ENCODE measurements at places on chromosomes 13 and 19.

GRCh38 chr13:43493496-43494000 is 293.2 kb downstream of the ENOX1 start:
- no peak for DNase-seq

DNA sequence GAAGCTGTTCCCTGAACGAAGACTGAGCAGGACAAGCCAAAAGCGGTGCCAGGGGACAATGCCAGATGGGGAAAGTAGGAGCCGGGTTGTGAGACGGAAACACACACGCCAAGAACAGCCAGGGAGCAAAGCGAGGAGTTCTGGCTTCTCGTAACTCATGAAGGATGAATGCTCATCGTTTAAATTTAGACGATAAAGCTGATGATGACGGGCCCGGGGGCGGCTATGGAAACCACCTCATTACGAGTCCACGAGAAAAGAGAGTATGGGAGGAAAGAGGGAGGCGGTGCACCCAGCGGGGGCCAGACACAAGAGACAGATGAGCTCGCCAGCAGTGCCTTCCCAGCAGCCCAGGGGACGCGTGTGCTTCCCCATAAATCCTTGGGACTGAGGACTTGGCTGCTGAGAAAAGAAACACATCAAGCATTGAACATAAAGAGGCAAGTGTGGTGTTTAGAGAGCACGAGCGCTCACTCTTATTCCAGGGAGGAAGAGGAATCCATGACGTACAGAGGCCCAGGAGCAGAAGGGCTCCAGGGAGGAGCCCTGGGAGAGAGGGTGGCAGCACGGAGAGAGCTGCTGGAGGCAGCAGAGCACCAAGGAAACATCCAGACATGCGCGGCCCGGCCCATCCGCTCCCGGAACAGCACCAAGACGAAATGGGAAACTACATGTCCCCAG is 70.7 kb downstream of the EPS15L1 start:
- DNase-seq: peak; percentile 15

- DNase-seq: no peak
These were observed 322 bp downstream of the ZNF558 start for GRCh38 chr19:8831832-8832131.

DNA sequence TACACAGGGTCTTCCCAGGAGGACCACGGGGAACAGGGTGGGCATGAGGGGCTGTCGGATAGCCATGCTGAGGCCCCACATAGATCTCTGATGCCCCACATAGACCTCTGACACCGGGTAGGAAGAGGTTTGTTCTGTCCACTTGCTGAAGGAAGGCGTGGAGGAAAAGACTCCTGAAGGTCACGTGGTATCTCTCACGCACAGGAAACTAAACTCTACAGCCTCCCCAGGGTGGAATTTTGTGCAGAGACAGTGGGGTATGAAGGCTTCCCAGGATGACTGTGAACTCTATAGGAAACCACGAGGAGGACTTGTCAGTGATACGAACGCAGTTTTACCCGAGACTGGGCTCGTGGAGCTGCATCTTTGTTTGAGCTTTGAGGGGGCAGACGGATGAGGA is 2.8 kb downstream of the EVI5L start:
- no peak for DNase-seq

DNA sequence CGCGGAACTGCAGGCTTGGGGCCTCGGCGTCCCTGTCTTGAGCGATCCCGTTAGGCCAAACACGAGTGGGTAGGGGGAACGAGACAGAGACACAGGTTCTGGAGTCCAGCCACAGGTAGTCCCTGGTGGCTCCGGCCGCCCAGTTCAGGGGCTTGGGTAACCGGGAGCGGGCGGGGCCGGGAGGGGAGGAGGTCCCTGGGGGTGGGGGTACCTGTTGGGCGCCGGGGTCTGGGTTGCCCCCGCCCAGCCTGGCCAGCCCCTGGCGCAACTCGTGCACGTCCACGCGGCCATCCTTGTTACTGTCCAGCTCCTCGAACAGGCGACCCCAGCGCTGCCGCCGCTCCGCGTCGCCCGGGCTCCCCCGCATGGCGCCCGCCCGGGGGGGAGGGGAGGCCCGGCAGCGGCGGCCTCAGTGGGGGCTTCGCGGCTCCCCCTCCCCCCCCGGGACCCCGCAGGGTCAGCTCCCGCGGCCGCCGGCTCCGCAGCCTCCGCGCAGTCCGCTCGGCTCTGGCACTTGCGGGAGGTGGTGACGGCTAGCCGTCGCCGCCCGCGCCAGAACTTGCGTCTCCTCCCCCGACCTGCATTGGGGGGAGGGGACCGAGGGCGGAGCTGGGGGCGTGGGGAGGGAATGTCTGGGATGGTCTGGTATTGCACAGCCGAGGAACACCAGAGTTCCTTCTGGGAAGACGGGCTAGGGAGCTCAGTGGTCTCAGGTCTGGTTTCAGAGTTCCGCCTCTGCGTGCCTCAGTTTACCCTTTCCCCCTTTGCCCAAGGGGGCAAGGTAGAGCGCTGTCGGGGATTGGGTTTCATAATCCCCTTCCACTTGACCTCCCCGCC is at the start of gene SLC25A23:
SLC25A23 (minus strand) TSS at position 531 of the 837 bp plus-strand sequence; CDS start at position 367, 164 bp downstream.
- DNase-seq: peak; percentile 60

GRCh38 chr13:98466634-98467236 is 110.2 kb downstream of the STK24 start:
- DNase-seq: no peak

DNA sequence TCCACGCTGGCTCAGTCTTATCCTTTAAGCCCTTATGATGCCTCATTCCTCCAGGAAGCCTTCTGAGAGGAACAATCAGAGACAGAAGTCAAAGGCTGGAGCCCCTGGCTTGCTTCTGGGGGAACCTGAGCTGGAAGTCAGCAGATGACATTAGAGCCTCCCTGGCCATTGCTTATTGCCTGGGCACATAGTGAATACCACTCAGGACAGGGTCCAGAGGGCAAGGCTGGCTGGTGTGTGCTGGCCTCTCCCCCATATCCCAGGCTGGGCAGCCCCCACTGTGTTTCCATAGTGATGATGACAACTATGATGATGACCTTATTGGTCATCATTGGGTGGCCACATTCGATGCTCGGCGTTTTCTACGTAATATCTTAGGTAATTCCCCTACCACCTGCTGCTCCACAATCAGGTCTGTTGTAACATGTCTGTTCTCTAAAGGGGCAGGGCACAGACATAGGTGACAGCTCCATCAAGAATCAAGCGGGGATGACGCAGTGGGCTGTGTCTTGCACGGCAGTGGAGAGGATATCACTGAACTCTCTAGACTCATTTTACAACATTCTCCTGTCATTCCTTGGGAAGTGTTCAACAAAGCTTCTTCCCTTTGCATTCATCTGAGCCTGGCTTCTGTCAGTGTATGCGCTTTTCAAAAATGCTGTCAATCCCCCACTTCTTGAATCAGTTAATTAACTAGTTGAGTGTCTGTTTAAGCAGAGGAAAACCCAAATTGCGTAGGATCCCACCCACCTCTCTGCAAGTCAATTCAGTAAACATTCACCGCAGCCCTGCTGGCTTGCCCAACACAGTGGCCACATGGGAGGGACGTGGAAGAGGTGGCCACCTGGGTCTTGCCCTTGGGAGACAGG is 89.4 kb upstream of the TSHZ3 start:
- no peak for DNase-seq
